Skeletal muscle cell (primary cell): ENCODE measurements at places on chromosomes 3 and 15.

GRCh38 chr3:12299026-12299425 lies 10.2 kb downstream of the PPARG start:
- DNase-seq = no peak

GRCh38 chr3:42822828-42823227 lies 13.6 kb downstream of the ACKR2 start:
- no peak for DNase-seq

DNA sequence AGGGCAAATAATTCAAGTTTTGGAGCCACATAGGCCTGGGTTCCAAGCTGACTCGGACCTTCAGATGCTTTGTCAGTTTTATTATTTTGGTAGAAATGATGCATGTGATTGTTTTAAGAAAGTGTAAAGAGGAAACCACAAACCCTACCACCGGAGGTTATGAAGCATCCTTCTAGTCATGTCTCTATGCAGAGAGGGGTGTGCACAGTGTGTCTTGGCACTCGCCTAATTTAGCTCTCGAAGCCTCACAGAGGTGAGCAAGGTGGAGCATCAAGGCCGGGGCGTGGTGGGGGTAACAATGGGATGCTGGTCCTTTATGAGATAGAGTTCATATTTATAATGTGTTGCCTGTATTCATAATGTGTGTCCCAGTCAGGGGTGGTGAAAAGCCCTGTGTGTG lies 63.7 kb upstream of the SMAD6 start:
- no peak for DNase-seq

- DNase-seq = no peak
Observed at GRCh38 chr3:169573148-169573547, 90.4 kb downstream of the MECOM start.

DNA sequence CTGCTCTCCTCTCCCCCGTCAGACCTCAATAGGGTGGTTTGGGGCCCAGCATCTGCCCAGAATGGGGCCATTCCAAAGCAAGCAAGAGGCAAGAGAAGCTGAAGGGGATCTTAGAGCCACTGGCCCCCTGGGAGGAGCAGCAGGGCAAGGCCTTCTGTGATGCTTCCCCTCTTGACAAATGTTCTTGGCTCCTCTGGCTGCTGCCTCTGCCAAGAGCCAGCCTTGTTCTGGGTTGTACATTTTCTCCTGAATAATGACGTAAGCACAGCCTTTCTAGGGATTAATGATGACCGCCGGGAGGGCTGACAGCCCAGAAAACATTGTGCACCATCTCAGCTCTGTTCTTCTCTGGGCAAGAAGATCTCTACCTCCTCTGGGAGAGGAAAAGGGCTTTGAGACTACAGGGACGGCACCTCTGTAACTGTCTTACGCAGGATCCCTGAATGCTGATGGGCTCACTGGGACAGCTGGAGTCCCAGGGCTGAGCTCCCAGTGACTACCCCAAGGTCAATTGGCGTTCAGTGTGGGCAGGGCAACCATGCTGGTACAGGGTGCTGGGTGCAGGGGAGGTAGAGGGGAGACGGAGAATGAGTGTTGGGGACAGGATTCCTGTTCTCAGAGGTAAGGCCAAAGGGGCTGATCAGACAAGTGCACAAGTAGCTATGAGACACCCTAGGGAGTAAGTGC lies 253.3 kb downstream of the FAM43A start:
- peak; percentile 45 for DNase-seq

- peak; percentile 77 for DNase-seq
Observed at GRCh38 chr15:78093242-78094020, 1.1 kb downstream of the SH2D7 start.

DNA sequence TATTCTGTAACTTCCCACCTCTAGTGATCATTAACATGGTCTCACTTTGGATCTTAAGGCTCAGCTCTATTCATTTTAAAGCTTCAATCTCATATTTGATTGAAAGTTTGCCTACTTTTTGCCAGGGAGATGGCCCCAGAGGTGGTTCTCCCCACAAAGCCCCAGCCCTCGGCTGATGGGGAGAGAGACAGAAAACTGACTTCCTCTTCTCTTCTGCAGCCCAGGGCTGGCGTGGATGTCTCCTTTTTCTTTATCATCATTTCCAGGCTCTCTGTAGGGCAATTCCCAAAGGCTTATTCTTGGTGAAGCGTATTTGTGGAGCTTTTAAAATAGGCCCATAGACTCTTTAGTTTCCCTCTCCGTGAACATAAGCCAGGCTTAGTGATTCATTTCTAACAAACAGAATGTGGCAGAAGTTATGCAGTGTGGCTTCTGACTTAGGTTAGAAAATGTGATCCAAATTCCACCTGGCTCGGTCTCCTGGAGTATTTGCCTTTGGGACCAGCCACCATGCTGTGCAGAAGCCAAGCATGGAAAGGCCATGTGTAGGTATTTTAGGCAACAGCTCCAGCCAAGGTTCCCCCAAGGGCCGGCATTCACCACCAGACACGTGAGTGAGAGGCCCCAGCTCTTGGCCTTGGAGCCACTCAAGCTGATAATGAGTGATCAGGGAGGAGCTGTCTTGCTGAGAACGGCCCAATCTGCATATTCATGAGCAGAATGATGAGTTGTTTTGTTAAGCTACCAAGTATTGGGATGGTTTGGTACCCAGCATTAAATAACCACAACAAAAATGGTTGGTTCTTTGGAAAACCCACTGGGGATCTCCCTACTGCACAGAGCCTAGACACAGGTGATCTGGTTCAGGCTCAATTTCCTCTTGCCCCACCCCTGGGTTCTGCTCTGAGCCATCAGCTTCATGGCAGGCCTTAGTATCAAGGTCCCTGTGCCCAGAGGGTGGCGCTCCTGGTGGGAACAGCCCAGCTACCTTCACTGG lies 353.2 kb upstream of the PROK2 start:
- DNase-seq = no peak

- no peak for DNase-seq
Observed at GRCh38 chr15:60006873-60007272, 2.8 kb downstream of the FOXB1 start.

GRCh38 chr3:127712881-127713771 lies 40.4 kb downstream of the ABTB1 start:
- no peak for DNase-seq

DNA sequence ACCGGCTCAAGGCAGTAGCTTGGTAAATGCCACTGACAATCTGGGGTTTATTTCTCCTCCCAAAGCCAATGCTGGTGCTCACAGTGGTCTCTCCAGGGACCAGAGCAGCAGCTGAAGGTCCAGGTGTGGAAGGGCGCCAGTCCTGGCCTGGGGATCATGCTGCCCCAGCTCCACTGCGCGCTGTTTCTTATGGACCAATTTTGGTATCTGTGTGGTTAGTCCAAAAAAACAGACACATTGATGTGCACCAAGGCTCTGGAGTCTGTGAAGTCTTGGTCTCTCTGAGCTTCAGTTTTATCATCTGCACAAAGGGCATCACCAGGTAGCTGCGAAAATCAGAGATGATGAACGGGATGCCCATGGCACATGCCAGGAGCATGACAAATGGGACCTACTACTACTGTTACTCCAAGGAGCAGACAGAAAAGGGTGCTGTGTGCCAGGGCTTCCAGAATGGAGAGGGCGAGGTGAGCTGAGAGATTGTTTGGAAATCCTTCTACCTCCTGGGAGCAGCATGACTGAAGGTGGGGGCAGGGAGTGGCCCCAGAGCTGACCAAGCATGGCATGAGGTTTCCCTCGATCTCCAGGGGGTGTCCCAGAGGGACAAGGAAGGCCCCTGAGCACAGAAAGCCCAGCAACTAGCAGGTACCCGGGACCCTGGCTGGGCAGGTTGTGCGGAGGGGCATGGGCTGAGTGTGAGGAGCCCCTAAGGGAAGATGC lies 134.3 kb upstream of the PRR20G start:
- DNase-seq = no peak

GRCh38 chr3:102163039-102163817 lies 271.6 kb upstream of the ZPLD1 start:
- peak; percentile 75 for DNase-seq

- no peak for DNase-seq
Observed at GRCh38 chr3:74268753-74269152, 345.7 kb downstream of the CNTN3 start.

GRCh38 chr3:178194539-178194938 lies 341.7 kb upstream of the KCNMB2 start:
- DNase-seq = no peak

DNA sequence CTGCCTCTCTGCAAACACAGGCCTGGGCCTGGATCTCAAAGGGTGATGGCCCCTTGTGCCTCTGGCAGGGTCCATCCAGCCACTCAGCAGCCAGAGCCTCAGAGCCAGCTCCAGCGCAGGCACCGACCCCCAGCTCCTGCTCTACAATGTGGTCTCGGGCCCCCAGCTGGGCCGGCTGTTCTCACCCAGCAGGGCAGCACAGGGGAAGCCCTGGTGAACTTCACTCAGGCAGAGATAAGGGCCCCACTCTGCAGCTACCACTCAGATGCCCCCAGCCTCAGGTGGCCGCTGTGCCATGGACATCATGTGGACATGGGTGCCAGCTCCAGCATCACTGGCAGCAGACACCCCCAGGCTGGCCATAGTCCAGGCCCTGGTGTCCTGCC lies 173.1 kb downstream of the TBC1D2B start:
- DNase-seq = no peak

DNA sequence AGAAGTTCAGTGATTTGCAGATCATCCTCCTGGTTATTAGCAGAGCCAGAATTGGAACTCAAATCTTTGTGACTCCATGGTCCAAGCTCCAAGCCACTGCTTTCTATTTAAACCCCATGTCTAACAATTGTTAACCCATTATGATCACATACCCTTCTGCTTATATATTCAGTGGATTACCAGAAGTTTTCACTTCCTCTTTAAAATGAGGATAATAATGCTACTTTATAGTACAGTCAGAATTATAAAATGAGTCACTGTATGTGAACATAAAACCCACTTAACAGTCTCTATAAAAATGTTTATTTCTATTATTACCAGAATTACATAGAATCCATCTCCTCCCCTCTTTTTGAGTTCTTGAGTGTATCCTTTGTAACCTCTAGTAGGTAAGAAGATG lies 550.7 kb upstream of the DPPA4 start:
- DNase-seq = no peak

DNA sequence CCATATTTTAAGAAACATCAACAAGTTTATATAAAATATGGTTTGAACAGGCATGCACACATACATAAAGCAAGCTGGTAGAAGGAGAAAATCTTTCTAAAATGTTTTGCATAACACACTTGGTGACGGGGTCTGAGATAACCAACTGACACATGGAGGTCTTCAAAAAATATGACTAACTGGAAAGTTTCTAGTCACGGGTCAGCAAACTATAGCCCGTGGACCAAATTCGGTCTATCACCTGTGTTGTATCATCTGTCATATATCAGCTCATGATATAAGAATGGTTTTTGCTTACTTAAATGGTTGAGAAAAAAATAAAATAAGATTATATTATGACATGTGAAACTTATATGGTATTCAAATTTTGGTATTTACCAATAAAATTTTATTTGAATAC lies 465.1 kb downstream of the FOXP1 start:
- no peak for DNase-seq

GRCh38 chr3:194667363-194667762 lies 4.6 kb downstream of the LSG1 start:
- DNase-seq = no peak

DNA sequence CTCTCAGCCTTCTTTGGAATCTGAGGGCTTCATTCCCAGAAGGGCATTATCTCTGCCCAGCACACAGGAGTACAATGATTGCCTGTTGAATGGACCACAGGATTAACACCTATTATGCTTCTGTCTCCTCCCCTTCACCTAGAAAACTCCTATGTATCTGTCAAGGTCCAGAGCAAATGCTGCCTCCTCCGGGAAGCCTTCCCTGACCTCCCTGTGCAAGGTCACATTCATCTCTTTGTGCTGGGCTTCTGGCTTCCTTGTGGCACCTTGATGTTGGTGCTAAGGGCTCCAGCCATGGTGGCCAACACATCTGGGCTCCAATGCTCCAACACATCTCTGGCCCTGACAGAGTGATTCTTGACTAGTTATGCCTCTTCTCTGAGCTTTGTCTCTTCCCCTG lies 49.9 kb upstream of the ATP2B2 start:
- no peak for DNase-seq
